ENCODE measurements at places on chromosomes 5 and 9. TPM values are rescaled to one million over a fixed set of nuclear protein-coding genes. Genes with fewer than 3 reads are reported as not detected.

IFNB1 gene
- total RNA-seq, result not detected

DNA sequence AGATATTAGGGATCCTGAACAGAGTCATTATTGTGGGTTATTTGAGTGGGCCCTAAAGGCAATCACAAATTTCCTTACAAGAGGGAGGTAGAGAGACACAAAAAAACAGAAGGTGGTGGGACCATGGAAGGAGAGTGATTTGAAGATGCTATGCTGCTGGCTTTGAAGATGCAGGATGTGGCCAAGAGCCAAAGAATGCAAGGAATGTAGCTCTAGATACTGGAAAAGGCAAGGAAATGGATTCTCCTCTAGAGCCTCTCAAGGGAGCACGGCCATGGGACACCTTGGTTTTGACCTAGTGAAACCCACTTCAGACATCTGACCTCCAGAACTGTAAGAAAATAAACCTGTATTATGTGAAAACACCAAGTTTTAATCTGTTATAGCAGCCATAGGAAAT, 53.8 kb downstream of the TTC39B start:
- no peak overlapping the region for H3K27ac ChIP-seq
- H3K36me3 ChIP-seq, result no peaks in the 10 kb centered on the region
- H3K4me3 ChIP-seq, result no peak overlapping the region
- no peak for DNase-seq

- no peak overlapping the region for H3K4me3 ChIP-seq
- H3K27ac ChIP-seq, result no peak overlapping the region
- H3K4me1 ChIP-seq, result no peaks in the 10 kb centered on the region
- no peaks in the 10 kb centered on the region for H3K27me3 ChIP-seq
- no peaks in the 10 kb centered on the region for H3K36me3 ChIP-seq
These were observed 928.5 kb downstream of the TLE4 start for GRCh38 chr9:80500300-80500699.

GRCh38 chr5:86997516-86997915, 270.2 kb upstream of the RASA1 start:
- H3K4me3 ChIP-seq, result no peak overlapping the region
- DNase-seq, result no peak
- H3K27ac ChIP-seq, result no peak overlapping the region
- H3K27me3 ChIP-seq, result peaks cover 4% of the 10 kb centered on the region
- H3K36me3 ChIP-seq, result no peaks in the 10 kb centered on the region

DNA sequence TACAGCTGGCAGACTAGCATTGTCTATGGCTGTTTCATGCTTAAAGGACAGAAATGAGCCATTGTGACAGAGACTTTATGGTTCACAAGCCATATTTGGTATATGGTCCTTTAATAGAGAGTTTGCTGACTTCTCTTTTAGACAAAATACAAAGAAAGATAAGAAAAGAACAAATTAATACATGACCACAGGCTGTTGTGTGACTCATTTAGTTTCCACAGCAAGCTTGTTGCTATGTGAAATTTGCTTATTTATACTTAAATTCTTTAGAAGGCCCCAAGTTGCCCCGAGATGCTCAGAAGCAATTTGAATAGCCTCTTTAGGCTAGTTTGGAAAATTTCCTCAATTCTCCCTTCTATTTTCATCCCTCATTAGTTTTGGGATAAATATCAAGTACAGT, 315.3 kb upstream of the RPS23 start:
- no peaks in the 10 kb centered on the region for H3K36me3 ChIP-seq
- no peaks in the 10 kb centered on the region for H3K27me3 ChIP-seq
- H3K4me3 ChIP-seq, result no peak overlapping the region
- H3K4me1 ChIP-seq, result no peaks in the 10 kb centered on the region

DNA sequence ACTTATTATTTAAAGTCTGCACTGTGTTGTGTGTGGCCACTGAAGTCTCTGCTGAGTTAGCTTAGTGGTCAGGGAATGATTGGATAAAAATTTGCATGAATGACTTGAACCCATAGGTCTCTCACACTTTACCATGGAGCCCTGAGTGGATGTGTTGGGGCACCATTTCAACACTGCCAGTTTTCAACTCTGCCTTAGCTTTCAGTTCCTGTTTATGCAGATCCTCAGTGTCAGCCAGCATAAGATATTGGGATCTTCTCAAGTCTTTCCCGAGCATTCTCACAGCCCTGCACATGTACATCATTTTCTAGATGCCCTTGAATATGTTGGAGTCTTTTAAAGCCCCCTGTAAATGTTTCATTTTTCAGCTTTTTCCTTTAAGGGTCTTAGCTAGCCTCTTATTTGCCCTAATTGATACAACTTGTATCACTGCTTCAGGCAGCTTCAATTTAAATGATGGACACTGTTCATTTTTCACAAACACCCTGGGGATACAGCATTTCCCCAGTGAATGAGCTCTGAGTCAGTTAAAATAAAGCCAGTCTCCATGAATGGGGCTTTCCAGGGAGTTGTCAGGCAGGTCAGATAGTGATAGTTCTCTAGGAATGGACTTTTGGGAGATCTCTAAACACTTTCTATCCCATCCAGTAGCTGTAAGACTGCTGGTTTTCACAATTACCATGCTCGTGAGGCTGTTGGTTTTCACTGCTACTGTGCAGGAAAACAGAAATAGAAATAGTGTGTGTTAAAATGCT, 211.9 kb upstream of the PAPPA start:
- H3K4me3 ChIP-seq, result no peak overlapping the region
- no peaks in the 10 kb centered on the region for H3K27me3 ChIP-seq
- no peaks in the 10 kb centered on the region for H3K4me1 ChIP-seq
- H3K27ac ChIP-seq, result no peak overlapping the region

DNA sequence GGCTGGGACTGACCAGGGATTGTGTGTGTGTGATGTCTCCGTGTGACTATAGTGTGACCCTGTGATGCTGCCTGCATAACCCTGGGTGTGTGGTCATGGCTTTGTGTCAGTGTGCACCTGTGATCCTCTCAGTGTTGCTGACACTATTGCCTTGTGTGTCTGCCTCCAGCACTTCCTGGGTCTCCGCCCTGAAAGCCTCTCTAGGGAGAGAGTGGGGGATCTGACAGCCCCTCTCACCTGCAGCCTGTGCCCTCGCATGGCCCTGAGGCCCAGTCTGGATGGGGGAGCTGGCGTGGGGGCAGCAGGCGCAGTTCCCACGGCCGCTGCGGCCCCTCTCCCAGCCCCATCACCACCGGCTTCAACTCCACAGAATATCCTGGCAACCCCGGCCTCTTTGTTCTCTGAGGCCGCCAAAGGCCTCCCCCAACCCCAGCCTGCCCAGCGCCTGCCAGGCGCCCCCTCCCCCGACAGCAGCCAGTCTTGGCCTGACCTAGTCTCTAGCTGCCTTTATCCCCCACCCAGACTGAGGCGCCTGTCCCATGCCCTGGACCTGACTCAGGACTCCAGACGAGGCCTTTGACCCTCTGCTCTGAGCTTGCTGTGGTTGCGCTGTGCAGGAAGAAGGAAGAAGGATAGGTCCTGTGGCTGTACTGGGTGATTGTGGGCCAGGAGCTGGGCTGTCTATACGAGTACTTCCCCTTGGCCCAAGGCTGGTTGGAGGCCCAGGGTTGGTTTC, 38.7 kb downstream of the CXXC5 start:
- H3K4me3 ChIP-seq, result no peak overlapping the region
- no peaks in the 10 kb centered on the region for H3K36me3 ChIP-seq
- H3K4me1 ChIP-seq, result peaks cover 4% of the 10 kb centered on the region
- DNase-seq, result no peak
- no peak overlapping the region for H3K27ac ChIP-seq

GRCh38 chr5:35920890-35921289, 17.5 kb downstream of the CAPSL start:
- no peaks in the 10 kb centered on the region for H3K27me3 ChIP-seq
- no peak overlapping the region for H3K27ac ChIP-seq
- H3K36me3 ChIP-seq, result no peaks in the 10 kb centered on the region
- no peak for DNase-seq

- no peak overlapping the region for H3K27ac ChIP-seq
- no peaks in the 10 kb centered on the region for H3K4me1 ChIP-seq
- no peaks in the 10 kb centered on the region for H3K36me3 ChIP-seq
- H3K27me3 ChIP-seq, result no peaks in the 10 kb centered on the region
- DNase-seq, result no peak
- no peak overlapping the region for H3K4me3 ChIP-seq
These were observed 199.1 kb downstream of the NNT start for GRCh38 chr5:43802119-43802518.

DNA sequence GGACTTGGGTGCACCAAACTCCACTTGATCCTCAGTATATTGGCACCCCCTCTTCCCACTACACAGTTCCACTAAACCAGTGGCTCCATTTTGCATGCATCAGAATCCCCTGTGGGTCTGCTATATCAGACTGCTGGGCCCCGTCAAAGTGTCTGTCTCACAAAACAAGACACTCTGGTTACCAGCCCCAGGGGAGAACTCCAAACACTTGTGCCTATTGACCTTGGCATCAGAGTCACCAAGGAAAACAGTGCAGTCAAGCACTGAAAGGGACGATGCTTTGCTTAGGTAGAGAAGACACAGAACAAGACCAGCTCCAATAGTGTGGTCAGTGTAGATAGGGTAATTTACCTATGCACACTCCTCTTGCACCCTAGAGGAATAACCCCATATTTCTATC, 205.8 kb upstream of the RAI14 start:
- H3K27me3 ChIP-seq, result peaks cover 24% of the 10 kb centered on the region
- no peaks in the 10 kb centered on the region for H3K4me1 ChIP-seq
- H3K27ac ChIP-seq, result no peak overlapping the region
- no peaks in the 10 kb centered on the region for H3K36me3 ChIP-seq

- no peaks in the 10 kb centered on the region for H3K4me1 ChIP-seq
- H3K4me3 ChIP-seq, result no peak overlapping the region
- DNase-seq, result no peak
- H3K36me3 ChIP-seq, result no peaks in the 10 kb centered on the region
These were observed 28.3 kb downstream of the CAMK2A start for GRCh38 chr5:150261231-150261630.

ENHO gene
- not detected for total RNA-seq

ADGRD2 gene
- total RNA-seq, result not detected

DNA sequence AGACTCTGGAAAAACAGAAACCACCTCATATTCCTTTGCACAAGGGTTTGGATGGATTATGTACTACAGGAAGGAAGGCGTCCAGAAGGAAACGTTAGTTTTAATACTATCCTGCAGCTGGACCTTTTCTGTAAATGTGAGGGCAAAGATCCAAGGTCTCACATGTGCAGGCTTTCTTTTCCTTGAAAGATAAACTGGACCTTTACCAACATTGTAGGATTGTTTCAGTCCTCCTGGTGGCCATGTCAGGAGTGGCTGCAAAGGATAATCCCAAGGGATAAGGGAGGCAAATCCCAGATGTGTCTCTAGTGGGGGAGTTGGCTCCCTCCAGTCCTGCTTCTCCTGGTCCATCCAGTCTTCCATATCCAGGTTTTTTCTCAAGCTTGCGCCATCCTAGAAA, 397.5 kb downstream of the HTR1A start:
- no peak for DNase-seq
- no peaks in the 10 kb centered on the region for H3K36me3 ChIP-seq
- H3K4me3 ChIP-seq, result no peak overlapping the region
- H3K27ac ChIP-seq, result no peak overlapping the region

DNA sequence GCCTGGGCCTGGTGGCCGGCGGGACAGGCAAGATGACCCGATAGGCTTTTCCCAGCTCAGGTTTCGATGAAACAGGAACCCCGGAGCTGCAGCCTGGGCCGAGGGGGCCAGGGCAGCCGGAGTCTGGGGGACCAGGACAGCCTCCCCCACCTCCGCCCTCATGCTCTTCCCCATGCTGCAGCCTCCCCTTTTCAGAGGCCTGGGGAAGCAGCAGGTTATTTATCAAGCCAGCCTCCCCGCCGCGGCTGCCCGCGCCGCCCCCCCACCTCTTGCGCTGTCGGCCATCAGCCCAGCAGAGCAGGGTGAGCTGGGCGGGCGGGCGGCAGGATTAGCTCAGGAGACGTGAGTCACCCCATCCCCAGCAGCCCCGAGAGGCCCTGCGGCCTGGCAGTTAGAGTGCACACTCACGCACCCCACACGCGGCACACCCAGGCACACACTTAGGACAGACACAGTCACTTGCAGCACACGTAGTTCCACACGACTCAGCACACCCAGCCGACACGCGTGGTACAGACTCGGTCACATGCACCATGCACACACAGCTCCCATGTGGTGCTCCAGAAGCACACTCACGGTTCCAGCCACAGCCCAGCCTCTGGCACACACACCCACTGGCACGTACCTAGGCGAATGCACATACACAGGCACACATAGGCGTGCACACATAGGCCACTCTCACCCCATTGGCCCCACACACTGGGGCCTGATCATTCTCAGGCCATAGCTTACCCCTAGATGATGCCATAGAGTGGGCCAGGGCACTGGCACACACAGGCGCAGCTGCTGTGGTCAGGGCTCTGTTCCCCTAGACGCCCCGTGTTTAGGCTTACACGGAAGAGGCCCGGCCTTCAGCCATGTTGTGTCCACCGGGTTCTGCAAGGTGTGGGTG, 13.0 kb downstream of the CXXC5 start:
- no peaks in the 10 kb centered on the region for H3K36me3 ChIP-seq
- no peak overlapping the region for H3K4me3 ChIP-seq
- H3K27me3 ChIP-seq, result no peaks in the 10 kb centered on the region
- no peak for DNase-seq

IL31RA gene
- not detected for total RNA-seq

ANKRD20A1 gene
- total RNA-seq, result 0.77 TPM

GRCh38 chr5:132530946-132531345, 12.4 kb downstream of the IL5 start:
- H3K27me3 ChIP-seq, result no peaks in the 10 kb centered on the region
- no peak overlapping the region for H3K4me3 ChIP-seq
- no peak overlapping the region for H3K27ac ChIP-seq
- DNase-seq, result no peak

GMCL2 gene
- not detected for total RNA-seq

- H3K27ac ChIP-seq, result no peak overlapping the region
- no peak for DNase-seq
- H3K4me3 ChIP-seq, result no peak overlapping the region
- no peaks in the 10 kb centered on the region for H3K4me1 ChIP-seq
- H3K27me3 ChIP-seq, result no peaks in the 10 kb centered on the region
- H3K36me3 ChIP-seq, result no peaks in the 10 kb centered on the region
These were observed 17.6 kb upstream of the TARS1 start for GRCh38 chr5:33423018-33423630.

DNA sequence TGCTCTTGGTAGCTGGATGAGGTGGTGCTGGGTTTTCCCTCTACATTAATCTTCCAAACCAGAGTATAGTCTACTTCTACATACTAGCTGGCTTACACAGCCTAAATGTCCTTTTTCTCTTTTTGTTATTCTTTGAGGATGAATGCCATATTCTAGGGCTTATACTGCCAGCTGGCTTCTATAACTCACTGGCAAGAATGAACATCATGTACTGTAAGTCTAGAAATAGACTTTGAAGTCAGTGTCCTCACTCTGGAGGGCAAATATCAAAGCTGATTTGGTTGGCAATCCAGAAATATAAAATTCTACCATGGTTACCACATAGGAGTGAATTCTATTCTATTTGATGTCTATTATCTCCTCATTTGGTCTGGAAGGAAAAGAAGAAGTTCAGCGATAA, 251.7 kb upstream of the TYRP1 start:
- H3K4me1 ChIP-seq, result no peaks in the 10 kb centered on the region
- DNase-seq, result no peak
- H3K27ac ChIP-seq, result no peak overlapping the region
- H3K36me3 ChIP-seq, result no peaks in the 10 kb centered on the region
- H3K4me3 ChIP-seq, result no peak overlapping the region

- peaks cover 2% of the 10 kb centered on the region for H3K36me3 ChIP-seq
- no peaks in the 10 kb centered on the region for H3K4me1 ChIP-seq
- H3K27ac ChIP-seq, result no peak overlapping the region
- no peak overlapping the region for H3K4me3 ChIP-seq
These were observed 87.0 kb downstream of the SLF1 start for GRCh38 chr5:94705427-94705826.

Measured in T-cell (primary cell).